Endothelial cell (in vitro differentiated cells): ENCODE measurements at places on chromosomes 16 and 17.
A peak's percentile ranks its signal among the peaks of the same experiment; 100 is the strongest.

DNA sequence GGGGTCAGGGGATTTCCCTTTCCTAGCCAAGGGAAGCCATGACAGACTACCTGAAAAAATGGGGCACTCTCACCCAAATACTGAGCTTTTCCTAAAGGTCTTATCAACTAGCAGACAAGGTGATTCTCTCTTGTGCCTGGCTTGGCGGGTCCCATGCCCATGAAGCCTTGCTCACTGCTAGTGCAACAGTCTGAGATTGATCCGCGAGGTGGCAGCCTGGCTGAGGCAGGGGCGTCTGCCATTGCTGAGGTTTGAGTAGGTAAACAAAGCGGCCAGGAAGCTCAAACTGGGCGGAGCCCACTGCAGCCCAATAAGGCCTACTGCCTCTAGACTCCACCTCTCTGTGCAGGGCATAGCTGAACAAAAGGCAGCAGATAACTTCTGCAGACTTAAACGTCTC lies 152.6 kb upstream of the PMFBP1 start:
- no peak overlapping the region for H3K27ac ChIP-seq
- H3K27me3 ChIP-seq, result peaks cover 2% of the 10 kb centered on the region
- no peak for DNase-seq
- H3K36me3 ChIP-seq, result peaks cover 16% of the 10 kb centered on the region
- H3K4me3 ChIP-seq, result no peak overlapping the region
- H3K4me1 ChIP-seq, result no peaks in the 10 kb centered on the region

DNA sequence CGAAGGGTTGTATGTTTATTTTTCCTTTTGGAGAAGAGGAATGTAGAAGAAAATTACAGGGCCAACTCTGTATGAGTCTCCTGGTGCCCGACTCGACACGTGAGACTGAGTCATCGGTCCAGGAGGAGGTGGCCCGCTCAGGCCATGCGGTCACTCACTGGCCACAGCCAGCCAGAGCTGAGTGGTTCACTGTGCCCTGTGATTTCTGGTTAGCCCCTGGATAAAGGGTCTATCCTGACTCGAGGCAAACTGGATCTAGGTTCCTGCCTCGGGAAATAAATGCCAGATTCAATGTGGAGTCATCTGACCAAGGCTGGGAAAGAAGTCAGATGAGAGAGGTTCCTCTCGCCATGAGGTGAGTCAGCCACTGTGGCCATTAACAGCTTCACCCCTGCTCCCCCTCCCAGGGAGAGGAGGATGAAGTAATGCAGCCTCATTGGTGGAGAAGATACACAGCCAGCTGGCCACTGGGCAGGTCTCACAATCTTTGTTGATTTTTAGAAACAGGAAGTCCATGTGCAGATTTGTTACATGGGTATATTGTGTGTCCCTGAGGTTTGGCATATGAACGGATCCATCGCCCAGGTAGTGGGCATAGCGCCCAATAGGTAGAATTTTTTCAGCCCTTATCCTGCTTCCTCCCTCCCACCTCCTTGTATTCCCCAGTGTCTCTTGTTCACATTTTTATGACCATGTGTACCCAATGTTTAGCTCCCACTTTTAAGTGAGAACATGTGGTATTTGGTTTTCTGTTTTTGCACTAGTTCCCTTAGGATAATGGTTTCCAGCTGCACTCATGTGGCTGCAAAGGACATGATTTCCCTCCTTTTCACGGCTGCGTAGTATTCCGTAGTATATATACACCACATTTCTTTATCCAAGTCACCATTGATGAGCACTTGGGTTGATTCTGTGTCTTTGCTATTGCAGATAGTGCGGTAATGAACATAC lies 21.7 kb upstream of the USP36 start:
- no peak for DNase-seq
- H3K4me1 ChIP-seq, result peaks cover 4% of the 10 kb centered on the region
- H3K36me3 ChIP-seq, result no peaks in the 10 kb centered on the region
- H3K27ac ChIP-seq, result no peak overlapping the region

GRCh38 chr17:17503566-17504130 lies 7.5 kb upstream of the RASD1 start:
- H3K27me3 ChIP-seq, result peaks cover 10% of the 10 kb centered on the region
- no peaks in the 10 kb centered on the region for H3K4me1 ChIP-seq
- no peak overlapping the region for H3K27ac ChIP-seq
- no peaks in the 10 kb centered on the region for H3K36me3 ChIP-seq
- H3K4me3 ChIP-seq, result no peak overlapping the region
- no peak for DNase-seq

- H3K4me3 ChIP-seq, result peak overlapping the region; percentile 85
- no peak overlapping the region for H3K27ac ChIP-seq
- H3K4me1 ChIP-seq, result peaks cover 10% of the 10 kb centered on the region
Observed at GRCh38 chr17:73901661-73902415, 257.6 kb upstream of the SDK2 start.

- no peaks in the 10 kb centered on the region for H3K27me3 ChIP-seq
- H3K4me1 ChIP-seq, result peaks cover 14% of the 10 kb centered on the region
- H3K36me3 ChIP-seq, result peaks cover 3% of the 10 kb centered on the region
- peak overlapping the region; percentile 57 for H3K27ac ChIP-seq
- H3K4me3 ChIP-seq, result no peak overlapping the region
Observed at GRCh38 chr16:50267651-50268050, 1.3 kb downstream of the ADCY7 start.

GRCh38 chr16:31202414-31203375 lies at the start of gene PYCARD:
Gene PYCARD, minus strand, starts transcription at chr16:31202760. Its CDS starts 70 bp downstream, at chr16:31202690.
- DNase-seq, result peak; percentile 64
- peaks cover 14% of the 10 kb centered on the region for H3K36me3 ChIP-seq
- peaks cover 39% of the 10 kb centered on the region for H3K4me1 ChIP-seq

DNA sequence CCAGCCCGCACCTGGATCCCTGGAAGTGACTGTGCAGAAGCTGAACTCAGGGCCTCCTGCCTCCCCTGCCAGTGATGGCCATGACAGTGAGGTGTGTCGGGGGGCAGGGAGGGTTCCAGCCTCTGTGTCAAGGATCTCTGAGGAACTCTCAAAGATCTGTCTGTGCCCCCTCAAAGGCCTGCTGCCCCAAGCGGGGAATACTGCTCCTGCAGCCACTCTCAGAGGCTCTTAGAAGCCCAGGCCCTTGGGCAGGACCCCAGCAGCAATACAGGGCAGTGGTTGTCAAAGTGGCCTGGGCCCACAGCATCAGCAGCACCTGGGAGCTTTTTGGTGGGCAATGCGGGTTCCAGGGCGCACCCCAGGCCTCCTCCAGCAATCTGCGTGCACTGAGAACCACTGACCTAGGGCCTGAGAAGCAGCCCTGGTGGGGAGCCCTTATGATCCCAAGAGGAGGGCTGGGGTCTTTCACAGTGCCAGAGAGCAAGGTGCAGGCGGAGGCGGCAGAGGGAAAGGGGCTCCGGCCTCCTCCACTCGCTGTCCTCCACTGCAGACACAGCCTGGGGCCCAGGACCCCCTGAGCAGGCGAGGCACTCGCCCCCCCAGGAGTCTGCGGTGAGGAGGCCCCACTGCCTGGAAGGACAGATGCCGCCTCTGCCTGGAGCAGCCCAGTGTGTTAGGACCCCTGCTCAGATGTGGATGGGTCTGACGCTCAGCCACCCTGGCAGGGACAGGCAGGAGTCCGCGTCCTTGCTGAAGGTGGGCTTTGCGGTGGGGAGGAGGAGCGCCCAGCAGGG lies 42.1 kb downstream of the ENGASE start:
- no peak for DNase-seq
- no peak overlapping the region for H3K4me3 ChIP-seq
- peaks cover 3% of the 10 kb centered on the region for H3K27me3 ChIP-seq
- peaks cover 3% of the 10 kb centered on the region for H3K4me1 ChIP-seq
- H3K36me3 ChIP-seq, result no peaks in the 10 kb centered on the region

- H3K27ac ChIP-seq, result peak overlapping the region; percentile 98
- H3K4me3 ChIP-seq, result peak overlapping the region; percentile 99
- DNase-seq, result no peak
- peaks cover 17% of the 10 kb centered on the region for H3K36me3 ChIP-seq
Observed at GRCh38 chr17:46192189-46192438, 1.1 kb downstream of the KANSL1 start.

DNA sequence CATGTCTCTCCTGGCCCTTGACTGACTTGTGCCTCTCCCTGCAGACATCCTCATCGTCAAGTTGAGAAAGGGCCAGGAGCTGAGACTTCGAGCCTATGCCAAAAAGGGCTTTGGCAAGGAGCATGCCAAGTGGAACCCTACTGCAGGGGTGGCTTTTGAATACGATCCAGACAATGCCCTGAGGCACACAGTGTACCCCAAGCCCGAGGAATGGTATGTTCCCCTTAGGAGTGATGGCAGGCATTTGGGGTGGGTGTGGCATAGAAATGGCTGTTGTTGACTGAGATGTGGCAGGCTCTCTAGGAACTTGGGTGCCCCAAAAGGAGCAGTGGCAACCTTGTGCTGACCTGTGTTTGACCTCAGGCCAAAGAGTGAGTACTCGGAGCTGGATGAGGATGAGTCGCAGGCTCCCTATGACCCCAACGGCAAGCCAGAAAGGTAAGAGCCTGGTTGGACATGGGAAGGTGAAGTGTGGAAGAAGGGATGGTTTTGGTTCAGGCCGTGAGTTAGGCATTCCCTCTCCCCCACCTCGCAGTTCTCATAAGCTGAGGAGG lies 7.5 kb downstream of the POLR2C start:
- no peak overlapping the region for H3K27ac ChIP-seq
- H3K36me3 ChIP-seq, result peaks cover 39% of the 10 kb centered on the region
- H3K27me3 ChIP-seq, result peaks cover 4% of the 10 kb centered on the region
- peaks cover 10% of the 10 kb centered on the region for H3K4me1 ChIP-seq
- no peak for DNase-seq
- no peak overlapping the region for H3K4me3 ChIP-seq

DNA sequence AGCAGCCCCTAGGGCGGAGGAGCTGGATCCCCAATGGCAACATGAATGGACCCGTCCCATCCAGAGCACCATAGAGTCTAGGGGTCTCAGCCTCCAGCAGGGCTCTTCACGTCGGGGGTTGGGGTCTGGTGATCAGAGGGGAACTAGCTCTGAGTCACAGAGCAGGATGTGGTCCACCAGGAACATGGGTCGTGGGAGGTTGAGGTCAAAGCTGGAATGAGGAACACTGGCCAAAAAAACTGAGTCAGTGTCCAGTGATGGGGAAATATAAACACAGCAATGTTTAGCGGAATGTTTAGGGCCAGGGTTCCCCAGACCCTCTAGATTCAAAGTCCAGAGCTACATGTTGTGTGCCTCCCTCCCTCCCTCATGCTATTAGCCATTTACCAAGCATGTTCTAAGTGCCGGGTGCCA lies 79.1 kb upstream of the C16orf82 start:
- DNase-seq, result no peak
- H3K27ac ChIP-seq, result no peak overlapping the region

DNA sequence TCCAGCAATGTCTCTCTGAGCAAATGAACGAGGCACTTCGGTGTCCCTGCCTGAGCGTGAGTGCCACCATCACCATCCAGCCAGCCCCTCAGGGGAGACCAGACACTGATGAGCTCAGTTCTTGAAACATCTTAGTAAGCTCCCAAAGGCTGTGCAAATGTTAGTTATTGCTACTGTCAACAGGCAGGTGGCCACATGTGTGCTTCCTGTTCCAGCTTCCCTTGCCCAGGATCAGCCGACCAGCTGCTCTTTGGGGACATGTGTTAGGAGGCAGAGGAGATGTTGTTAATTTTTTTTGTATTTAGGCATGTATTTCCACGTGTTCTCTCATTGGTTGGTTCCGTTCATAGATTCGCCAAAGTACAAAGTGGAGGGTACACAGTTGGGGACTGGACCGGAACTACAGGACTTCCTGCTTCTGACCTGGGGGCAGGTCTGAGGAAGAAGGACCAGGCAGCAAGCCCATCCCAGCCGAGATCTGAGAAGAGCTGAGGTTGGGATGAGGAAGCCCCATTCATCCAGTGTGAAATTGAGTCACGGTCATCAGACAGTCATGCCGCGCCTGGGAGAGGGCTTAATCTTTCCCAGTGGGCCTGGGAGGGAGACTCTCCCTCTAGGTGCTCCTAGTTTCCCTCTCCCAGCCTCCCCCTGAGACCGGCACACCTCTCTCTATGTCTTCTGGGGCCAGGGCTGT lies 3.8 kb downstream of the TTYH2 start:
- peaks cover 15% of the 10 kb centered on the region for H3K27me3 ChIP-seq
- peaks cover 21% of the 10 kb centered on the region for H3K4me1 ChIP-seq
- H3K27ac ChIP-seq, result no peak overlapping the region
- H3K36me3 ChIP-seq, result no peaks in the 10 kb centered on the region

GRCh38 chr16:54588026-54588425 lies 301.4 kb upstream of the IRX3 start:
- peaks cover 5% of the 10 kb centered on the region for H3K27me3 ChIP-seq
- H3K4me3 ChIP-seq, result peak overlapping the region; percentile 53
- H3K27ac ChIP-seq, result peak overlapping the region; percentile 93
- no peaks in the 10 kb centered on the region for H3K36me3 ChIP-seq

DNA sequence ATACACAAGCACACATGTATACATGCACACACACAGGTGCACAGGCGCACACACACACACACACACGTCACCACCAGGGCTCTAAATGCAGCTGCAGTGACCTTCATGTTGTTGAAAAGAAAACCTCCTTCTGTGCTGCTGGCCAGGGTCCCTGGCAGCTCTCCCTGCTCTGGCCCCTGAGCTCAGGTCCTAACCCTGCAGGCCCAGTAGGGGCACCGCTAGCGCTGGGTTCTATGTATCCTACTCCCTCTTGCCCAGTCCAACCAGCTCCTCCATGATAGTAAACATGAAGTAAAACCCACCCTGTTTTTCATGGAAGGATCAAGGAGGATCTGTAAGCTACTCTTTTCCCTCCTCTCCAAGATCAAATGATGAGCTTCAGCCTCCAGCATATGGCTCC lies 172.8 kb downstream of the RBFOX3 start:
- H3K4me3 ChIP-seq, result no peak overlapping the region
- DNase-seq, result no peak
- peaks cover 9% of the 10 kb centered on the region for H3K27me3 ChIP-seq
- H3K27ac ChIP-seq, result no peak overlapping the region
- no peaks in the 10 kb centered on the region for H3K4me1 ChIP-seq

GRCh38 chr16:4071686-4072561 lies 44.3 kb downstream of the ADCY9 start:
- H3K27ac ChIP-seq, result no peak overlapping the region
- H3K4me1 ChIP-seq, result no peaks in the 10 kb centered on the region

GRCh38 chr17:8226536-8227237 lies 16.3 kb upstream of the AURKB start:
- H3K36me3 ChIP-seq, result peaks cover 51% of the 10 kb centered on the region
- H3K4me1 ChIP-seq, result peaks cover 30% of the 10 kb centered on the region
- H3K4me3 ChIP-seq, result peak overlapping the region; percentile 76
- H3K27ac ChIP-seq, result peak overlapping the region; percentile 72

GRCh38 chr17:37815536-37815935 lies 70.7 kb upstream of the HNF1B start:
- H3K4me3 ChIP-seq, result no peak overlapping the region
- peaks cover 8% of the 10 kb centered on the region for H3K4me1 ChIP-seq
- no peaks in the 10 kb centered on the region for H3K27me3 ChIP-seq
- H3K27ac ChIP-seq, result no peak overlapping the region

DNA sequence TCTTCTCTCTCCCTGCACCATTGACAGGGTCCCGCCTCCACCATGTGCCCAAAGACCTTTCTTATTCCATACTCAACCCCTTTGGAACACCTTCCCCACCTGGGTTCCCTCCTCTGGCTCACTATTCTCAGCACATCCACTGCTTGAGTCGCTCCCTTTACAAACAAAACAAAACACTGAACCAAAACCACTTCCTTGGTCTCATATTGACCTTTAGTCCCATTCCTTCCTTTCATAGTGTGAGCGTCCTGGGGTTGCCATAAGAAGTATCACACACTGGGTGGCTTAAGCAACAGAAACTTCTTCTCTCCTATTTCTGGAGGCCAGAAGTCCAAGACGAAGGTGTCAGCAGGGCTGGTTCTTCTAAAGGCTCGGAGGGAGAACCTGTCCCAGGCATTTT lies 6.1 kb upstream of the TNRC6C start:
- H3K4me3 ChIP-seq, result no peak overlapping the region
- no peak for DNase-seq
- H3K36me3 ChIP-seq, result peaks cover 7% of the 10 kb centered on the region
- peaks cover 5% of the 10 kb centered on the region for H3K4me1 ChIP-seq
